ENCODE measurements at places on chromosomes 6 and 20. TPM values are rescaled to one million over a fixed set of nuclear protein-coding genes. Genes with fewer than 3 reads are reported as not detected.

The WFDC13 gene
- not detected for total RNA-seq

The CNBD2 gene
- 5.8 TPM for total RNA-seq

The CFAP206 gene
- 0.43 TPM for total RNA-seq

The PGK2 gene
- total RNA-seq: not detected

The RNF39 gene
- total RNA-seq: not detected

The GPLD1 gene
- total RNA-seq: 0.36 TPM

The HLA-F gene
- 8.2 TPM for total RNA-seq

The CTAGE9 gene
- total RNA-seq: not detected

The KIF6 gene
- 0.26 TPM for total RNA-seq

The PNPLA1 gene
- not detected for total RNA-seq

The APCDD1L gene
- total RNA-seq: 2.4 TPM

The GNAS-AS1 gene
- 1.8 TPM for total RNA-seq

The VARS2 gene
- 28.2 TPM for total RNA-seq

The IRAK1BP1 gene
- 5.1 TPM for total RNA-seq

The NKAPL gene
- not detected for total RNA-seq

The ANGPT4 gene
- 0.05 TPM for total RNA-seq

The TENT5A gene
- total RNA-seq: 5.0 TPM

The MDFI gene
- total RNA-seq: not detected

The B3GALT4 gene
- total RNA-seq: 0.07 TPM

The FUT9 gene
- not detected for total RNA-seq

The PRL gene
- total RNA-seq: not detected

The LIME1 gene
- 59.0 TPM for total RNA-seq

The SYCP2 gene
- 0.26 TPM for total RNA-seq

The C6orf163 gene
- total RNA-seq: 0.72 TPM

The ADGRF4 gene
- total RNA-seq: 1.5 TPM

The BMP6 gene
- 0.07 TPM for total RNA-seq

The TFAP2D gene
- not detected for total RNA-seq

The SIGLEC1 gene
- not detected for total RNA-seq

The LCA5 gene
- 1.7 TPM for total RNA-seq

The CLDN20 gene
- not detected for total RNA-seq

The MOG gene
- total RNA-seq: not detected

The LRRC73 gene
- total RNA-seq: 1.2 TPM
